ENCODE measurements at places on chromosomes 6 and 20.

DNA sequence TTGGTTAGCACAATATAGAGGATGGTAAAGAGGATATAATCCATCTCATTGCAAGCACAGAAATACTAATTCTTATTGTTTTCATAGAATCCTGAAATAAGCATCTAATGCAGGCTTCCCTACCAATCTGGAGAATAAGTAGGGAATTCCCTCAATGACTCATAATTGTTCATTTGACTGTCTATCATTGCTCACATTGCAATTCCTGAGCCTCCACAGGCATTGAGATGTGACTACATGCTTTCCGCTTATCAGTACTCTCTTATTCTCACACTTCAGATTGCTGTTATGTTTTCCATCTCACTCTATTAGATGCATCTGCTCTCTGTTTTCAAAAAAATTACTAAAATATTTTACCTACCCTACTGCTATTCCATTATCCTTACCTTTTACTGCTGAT is 216.2 kb upstream of the PRSS16 start:
- no peak for DNase-seq

GRCh38 chr6:149651056-149651455 is 2.5 kb upstream of the KATNA1 start:
- DNase-seq, result no peak

GRCh38 chr6:89887452-89888137 is 6.7 kb upstream of the GJA10 start:
- DNase-seq, result no peak

GRCh38 chr6:3230256-3230882 is 2.9 kb upstream of the TUBB2B start:
- no peak for DNase-seq

DNA sequence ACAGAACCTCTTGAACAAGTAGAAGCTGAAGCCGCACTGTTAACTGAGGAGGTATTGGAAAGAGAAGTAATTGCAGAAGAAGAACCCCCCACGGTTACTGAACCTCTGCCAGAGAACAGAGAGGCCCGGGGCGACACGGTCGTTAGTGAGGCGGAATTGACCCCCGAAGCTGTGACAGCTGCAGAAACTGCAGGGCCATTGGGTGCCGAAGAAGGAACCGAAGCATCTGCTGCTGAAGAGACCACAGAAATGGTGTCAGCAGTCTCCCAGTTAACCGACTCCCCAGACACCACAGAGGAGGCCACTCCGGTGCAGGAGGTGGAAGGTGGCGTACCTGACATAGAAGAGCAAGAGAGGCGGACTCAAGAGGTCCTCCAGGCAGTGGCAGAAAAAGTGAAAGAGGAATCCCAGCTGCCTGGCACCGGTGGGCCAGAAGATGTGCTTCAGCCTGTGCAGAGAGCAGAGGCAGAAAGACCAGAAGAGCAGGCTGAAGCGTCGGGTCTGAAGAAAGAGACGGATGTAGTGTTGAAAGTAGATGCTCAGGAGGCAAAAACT is 40.1 kb downstream of the ZBTB2 start:
- no peak for DNase-seq

- DNase-seq, result peak; percentile 88
Measured at GRCh38 chr6:33771146-33772081, 17.5 kb downstream of the LEMD2 start.

DNA sequence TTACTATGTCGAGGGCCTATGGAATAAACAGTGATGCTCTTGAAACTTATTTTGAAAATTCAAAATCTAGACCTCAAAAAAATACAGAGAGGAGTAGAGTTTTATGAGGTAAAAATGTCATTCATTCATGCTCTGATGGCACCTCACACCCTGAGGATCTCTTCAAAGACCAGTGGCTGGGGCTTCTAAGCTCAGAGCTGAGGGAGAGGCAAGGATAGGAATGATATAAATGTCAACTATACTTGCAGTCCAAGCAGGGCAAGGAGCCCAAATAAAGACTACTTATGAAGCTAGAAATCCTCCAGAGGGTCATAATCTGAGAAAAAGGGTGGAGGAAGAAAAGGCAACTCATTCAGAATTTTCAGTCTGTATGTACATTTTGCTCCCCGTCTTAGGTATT is 136.7 kb upstream of the CARMIL1 start:
- DNase-seq, result no peak

DNA sequence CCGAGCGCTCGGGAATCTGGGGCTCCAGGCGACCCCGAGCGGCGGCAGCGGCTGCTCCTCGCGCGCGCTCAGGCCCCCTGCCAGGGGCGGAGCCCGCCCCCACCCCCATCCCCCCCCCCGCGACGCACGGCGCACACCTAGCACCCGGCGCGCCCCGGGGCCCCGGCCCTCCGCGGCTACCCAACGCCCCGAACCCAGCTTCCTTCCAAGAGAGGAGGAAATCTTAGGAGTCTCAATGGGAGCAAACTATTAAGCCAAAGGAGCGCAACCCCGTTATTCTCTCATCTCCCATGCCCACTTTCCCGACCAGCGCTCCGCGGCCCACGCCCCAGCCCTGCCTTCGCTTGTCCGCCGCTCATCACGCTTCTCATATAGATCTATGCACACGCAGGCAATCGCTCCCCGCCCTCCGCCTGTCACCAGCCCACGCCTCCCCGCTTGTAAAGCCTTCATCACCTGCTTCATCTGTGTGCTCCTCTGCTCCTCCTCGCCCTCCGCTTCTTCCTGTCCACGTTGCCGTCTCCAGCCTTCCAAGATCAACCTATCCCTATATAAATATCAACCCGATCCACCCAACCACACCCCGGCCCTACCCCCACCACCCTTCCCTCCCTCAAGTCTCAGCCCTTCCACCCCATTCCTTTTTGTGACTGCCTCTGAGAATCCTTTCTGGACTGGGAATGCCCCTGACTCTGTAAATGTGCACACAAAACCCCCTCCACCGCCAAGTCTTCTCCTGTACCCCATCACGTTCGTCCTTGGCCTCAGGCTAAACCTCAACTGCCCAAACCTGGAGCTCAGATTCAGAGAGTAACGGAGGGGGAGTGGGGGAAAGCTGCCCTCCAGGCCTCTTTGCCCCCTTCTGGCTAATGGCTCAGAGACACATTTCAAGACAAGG is at the start of gene DLK2:
TSS of gene DLK2 (minus strand) at position 18 of the 898 bp plus-strand sequence. CDS start 723 bp downstream, outside the sequence.
- peak; percentile 55 for DNase-seq

- DNase-seq, result no peak
Measured at GRCh38 chr20:51802170-51802751, at the start of gene SALL4. SALL4 (minus strand) TSS chr20:51802521; CDS start chr20:51802408, 113 bp downstream.

DNA sequence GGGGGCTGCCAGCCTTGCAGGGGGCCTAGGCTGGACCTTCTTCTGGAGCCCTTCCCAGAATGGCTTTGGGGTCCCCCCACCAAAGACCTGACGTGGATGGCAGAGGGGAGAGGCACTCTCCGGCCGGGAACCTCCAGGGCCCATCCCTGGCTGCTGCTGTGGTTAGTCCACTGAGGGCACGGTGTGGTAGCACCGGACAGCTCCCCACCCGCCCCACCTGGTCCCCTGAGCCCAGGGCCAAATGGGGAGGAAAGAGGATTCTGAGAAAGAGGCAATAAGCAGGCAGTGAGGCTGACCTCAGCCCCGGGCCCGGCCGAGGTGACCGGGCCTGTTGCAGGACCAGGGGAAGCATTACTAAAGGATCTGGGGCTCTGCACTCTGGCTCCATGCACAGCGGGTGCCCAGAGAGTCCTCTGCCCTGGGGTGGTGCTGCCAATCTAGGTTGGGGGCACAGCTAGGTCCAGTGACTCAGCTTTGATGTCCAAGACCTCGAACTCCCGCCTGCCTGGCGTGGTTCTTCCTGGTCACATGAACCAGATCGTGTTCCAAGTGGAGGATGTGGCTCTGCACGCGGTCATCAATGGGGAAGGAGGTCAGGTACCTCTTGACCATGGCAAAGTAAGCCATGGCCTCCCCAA is 2.2 kb downstream of the CENPB start:
- no peak for DNase-seq

- DNase-seq, result no peak
Measured at GRCh38 chr20:36097337-36098151, 57.0 kb upstream of the EPB41L1 start.

GRCh38 chr6:135067911-135068310 is 13.3 kb upstream of the HBS1L start:
- DNase-seq, result no peak

- DNase-seq, result no peak
Measured at GRCh38 chr6:24875534-24875901, 60.2 kb downstream of the RIPOR2 start.

GRCh38 chr20:61941721-61942405 is 123.8 kb downstream of the TAF4 start:
- DNase-seq, result peak; percentile 24

DNA sequence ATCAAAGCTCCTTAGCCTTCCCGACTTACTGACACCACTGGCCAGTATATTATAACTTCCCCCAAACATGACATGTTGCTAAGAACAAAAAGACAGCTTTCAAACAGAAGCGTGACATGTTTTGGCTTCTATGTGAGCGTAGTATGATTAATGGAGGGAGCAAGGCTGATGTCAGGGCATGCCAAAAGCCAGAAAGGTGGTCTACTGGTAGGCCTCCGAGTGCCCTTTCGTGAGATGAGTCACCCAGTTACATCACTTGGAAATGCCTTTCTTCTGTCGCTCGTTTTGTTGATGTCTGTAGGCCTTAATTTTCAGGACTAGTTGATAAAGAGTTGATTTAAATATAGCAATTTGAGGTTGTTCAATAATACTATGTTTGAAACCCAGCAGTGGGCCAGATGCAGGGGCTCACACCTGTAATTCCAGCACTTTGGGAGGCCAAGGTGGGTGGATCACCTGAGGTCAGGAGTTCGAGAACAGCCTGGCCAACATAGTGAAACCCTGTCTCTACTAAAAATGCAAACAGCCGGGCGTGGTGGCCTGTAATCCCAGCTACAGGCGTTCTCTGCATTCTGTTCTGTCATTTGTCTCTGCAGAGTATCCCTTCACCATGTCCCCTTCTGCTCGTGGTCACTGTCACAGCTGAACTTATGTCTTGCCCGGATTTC is 53.3 kb downstream of the CNKSR3 start:
- no peak for DNase-seq

GRCh38 chr20:36775826-36776225 is 2.3 kb upstream of the DSN1 start:
- no peak for DNase-seq

GRCh38 chr6:16591396-16592222 is 169.7 kb downstream of the ATXN1 start:
- no peak for DNase-seq

GRCh38 chr20:62143957-62144825 is 622 bp downstream of the SS18L1 start:
- peak; percentile 63 for DNase-seq

- no peak for DNase-seq
Measured at GRCh38 chr6:10613077-10613476, 81.3 kb downstream of the C6orf52 start.

GRCh38 chr6:168583126-168583525 is 142.1 kb downstream of the SMOC2 start:
- DNase-seq, result no peak

DNA sequence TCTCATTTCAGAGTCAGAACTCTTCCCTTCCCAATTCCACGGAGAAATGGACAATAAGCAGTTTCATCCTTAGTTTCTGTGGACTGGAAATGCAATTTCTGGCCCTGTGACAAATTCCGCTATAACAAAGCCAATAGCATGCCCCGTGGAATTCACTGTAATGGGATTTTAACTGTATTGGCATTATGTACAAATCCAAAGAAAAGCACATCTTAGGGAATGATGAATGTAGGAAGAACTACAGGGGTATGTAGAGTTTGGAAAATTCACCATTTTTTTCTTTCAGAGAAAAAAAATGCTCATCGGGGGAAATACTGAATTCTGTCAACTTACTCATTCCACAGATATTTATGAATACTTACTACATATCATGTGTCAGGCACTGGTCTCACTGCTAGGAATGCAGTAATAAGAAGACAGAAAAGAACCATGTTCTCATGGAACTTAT is 43.5 kb downstream of the KIF6 start:
- no peak for DNase-seq

GRCh38 chr20:16350465-16350864 is 222.8 kb downstream of the KIF16B start:
- DNase-seq, result no peak

DNA sequence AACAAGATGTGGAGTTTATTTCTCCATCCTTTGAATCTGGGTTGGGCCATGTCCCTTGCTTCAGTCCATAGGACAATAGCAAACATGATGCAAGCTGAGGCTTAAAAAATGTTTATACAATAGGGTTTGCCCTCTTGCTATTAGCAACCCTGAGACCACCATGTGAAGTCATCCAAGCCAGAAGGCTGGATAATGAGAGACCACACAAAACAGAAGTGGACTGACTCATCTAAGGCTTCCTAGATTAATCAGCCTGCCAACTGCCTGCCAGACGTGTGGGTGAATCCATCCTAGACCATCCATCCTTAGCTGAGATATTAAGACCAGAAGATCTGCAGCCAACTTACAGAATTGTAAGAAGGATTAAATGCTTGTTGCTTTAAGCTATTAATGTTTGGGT is 38.1 kb upstream of the ISM1 start:
- no peak for DNase-seq

- no peak for DNase-seq
Measured at GRCh38 chr20:51917886-51918535, 115.7 kb upstream of the SALL4 start.

- DNase-seq, result no peak
Measured at GRCh38 chr6:128172752-128173682, 272.2 kb upstream of the THEMIS start.

DNA sequence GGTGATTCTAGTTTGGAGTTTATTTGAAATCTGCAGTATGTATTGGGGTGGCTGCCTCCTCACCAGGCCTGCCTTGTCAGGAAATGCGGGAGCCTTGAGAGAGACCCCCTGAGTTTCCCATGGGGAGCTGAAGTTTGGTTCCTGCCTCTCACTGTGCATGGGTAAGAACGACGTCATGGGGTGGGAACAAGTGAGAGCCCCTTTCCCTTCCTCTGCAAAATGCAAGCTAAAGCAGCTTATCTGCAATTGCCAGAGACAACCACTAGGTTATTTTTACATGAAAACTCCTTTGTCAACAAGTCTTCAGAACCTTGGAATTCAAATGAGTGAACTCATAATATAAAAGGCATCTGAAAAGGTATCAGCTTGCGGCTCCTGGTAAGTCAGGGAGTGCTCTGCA is 58.4 kb downstream of the TMEM170B start:
- DNase-seq, result no peak

DNA sequence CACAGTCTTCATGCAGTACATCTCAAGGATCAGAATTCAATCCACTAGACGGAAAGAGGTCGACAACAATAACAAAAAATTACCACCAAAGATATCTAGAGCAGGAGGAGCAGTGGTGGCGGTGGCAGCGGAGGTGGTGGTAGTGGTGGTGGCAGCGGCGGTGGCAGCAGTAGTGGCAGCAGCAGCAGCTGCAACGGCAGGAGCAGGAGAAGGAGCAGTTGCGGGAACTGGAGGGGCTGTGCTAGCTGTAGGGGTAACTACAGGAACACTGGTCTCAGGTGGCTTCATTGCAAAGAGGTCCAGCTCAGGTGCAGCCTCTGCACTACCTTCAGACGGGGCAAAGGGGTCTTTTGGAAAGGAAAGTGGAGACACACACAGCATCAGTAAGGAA is 81.1 kb downstream of the PRSS35 start:
- DNase-seq, result no peak

DNA sequence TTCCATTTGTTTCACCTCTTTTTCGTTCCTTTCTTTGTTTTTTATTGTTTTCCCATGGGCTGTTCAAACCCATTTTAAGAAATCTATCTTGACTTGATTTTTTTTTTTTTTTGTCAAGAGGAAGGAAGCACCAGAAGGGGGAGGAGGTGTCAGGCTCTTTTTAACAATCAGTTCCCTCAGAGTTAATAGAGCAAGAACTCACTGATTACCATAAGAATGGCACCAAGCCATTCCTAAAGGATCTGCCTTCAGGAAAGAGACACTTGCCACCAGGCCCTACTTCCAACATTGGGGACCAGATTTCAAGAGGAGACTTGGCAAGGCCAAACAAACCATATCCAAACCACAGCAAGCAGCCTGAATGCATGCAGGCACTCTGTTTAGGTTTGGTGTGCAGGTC is 168.0 kb downstream of the OTOR start:
- no peak for DNase-seq

Measured in right forelimb (tissue), 1 donor.